T-helper 9 cell (primary cell): ENCODE measurements at places on chromosomes 12 and 14.

GRCh38 chr12:109291521-109292341 is 17.4 kb downstream of the FOXN4 start:
- DNase-seq = no peak

DNA sequence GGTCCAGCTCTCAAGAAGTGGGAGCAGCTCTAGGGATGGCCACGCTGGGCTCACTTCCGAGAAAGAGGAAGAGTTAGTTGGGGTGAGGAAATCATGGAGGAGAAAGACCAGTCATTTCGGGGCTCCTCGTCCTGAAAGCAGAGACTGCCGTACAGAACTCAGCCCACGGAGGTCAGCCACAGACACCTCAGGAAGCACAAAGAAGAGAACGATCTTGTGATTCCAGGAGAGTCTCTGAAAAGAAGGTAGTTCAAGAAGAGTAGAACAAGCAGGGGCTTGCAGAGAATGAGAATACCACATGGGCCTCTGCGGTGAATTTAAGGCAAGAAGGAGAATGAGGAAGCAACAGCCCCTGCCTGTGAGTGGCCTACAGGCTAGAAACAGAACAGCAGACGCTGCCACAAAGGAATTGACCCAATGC is 311.9 kb downstream of the CACNA1C start:
- no peak for DNase-seq

DNA sequence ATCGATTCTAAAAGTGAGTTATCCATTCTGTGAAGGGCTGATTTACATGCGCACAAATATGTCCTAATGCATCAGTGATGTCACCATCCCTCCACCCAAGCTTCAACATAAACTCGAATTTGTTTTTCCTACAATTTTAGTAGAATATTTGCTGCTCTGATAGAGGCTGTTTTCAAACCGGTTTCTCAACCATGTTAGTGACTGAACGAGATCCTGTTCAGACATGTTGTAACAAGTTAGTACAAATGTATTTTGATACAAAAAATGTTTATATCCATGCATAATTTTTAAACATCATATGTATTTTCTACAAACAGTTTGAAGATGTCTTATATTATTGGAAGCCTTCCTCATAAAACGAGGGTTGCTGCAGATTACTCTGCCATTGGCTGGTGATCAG is 12.7 kb upstream of the PRB2 start:
- DNase-seq = no peak

DNA sequence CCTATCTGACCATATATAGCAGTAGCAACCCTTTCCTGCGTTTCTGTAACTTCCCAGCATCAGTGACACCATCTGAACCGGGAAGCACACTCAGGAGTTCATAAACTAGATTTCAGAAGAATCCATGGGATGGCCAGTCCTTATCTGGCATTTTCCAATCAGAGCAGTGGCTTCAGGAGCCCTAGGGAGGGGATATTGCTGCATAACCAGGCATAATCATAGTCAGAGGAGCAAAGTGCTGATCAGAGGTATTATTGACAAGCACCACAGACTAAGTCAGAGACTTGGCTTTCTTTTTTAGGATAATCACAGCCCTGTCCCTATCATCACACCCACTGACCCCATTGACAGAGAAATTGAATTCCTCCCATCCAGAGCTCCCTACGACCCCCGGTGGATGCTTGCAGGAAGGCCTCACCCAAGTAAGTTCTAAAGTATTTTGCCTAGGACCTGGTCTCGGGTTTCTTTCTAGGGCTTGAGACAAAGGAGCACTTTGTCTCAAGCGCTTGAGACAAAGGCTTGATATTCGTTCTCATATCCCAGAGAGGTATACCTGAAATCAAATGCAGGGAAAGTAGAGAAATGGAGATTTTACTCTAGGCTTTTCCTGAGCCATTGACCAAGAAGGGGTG is 55.1 kb downstream of the FOXN4 start:
- no peak for DNase-seq

GRCh38 chr12:13442457-13442856 is 245.9 kb downstream of the EMP1 start:
- no peak for DNase-seq

DNA sequence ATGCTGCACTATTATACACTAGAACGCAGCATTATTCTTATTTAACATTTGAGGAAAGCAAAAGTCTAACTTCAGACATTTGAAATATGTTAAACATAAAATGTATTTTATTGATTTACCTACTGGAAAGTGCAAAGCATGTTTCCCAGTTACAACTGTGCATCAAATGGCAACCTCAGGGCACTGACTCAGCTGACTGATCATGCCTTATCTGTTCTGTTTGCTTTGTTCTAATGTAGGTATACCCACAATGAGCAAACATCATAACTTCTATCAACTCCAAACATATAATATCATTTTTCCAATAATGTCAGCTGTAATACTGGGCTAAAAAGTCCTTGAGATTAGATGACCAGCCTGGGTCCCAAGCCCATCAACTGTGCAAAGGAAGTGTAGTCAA is 431.0 kb downstream of the FOXG1 start:
- DNase-seq = no peak

DNA sequence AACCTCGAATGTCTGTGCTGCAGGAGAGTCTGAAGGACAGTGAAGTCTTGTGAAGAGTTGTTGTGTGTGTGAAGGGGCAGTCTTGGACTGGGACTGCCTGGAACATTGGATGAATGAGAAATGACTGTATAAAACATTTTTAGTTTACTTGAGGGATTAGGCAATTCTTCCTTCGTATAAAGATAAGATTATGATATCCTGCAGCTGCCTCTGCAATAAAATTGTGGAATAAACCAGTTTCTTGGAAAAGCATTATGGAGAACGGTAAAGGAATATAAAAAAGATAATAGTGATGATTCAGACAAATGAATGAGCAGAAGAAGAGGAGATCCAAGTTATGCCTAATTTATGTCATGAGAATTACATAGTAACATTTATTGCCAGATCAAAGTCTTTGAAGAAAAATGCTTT is 30.9 kb upstream of the LUM start:
- no peak for DNase-seq

DNA sequence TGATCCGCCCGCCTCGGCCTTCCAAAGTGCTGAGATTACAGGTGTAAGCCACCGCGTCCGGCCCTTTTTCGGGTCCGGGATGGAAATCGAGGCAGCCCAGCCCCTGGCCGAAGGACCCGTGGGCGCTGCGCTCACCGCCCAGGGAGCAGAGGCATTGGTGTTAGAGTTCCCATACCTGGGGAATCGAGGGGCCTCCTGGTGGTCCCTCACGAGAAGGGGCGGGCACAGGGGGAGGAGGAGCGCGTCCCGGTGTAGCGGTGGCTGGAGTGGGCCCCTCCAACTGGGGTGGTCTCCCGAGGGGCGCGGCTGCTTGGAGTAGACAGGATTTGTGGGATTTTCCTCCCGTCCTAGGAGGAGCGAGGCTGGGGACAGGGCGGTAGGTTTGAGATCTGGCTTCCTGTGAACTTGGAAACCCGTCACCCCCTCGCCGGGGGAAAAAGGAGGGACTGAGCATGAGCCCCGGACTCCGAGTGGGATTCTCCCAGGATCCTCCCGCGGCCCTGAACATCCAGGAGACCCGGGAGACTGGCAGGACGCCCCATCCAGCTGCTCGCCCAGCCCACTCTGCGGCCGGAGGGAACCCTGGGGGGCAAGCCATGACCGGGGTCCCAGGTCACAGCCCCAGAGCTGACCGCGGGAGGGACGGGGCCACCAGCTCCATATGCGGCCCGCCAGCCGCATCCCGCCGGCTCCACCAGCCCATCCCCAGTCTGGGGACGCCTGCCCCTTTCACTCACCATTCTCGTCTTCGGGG is 70.9 kb downstream of the ASCL4 start:
- no peak for DNase-seq

DNA sequence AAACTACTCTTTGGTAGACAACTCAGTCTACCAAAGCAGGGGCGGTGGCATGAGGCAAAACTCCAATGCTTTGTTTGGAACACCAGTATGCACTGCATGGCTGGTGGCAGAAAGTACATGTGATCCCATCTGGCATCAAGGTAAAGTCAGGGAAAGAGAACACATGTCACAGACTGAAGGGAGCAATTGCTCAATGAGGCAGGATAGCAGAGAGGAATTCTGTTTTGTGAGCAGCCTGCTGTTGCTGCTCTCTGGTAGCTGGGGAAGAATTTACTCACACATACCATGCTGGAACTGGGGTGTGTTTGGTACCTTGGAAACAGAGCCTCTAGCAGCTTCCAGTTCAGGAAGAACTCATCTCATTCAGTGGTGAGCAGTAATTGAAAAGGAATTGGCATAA is 84.8 kb downstream of the HELB start:
- DNase-seq = no peak

- DNase-seq = no peak
Observed at GRCh38 chr14:76705214-76705613, 56.1 kb upstream of the VASH1 start.
